Right lung (tissue), 10 donors: ENCODE measurements at places on chromosomes 2 and 18.

- no peak for DNase-seq
These were observed 53.3 kb upstream of the TTN start for GRCh38 chr2:178860551-178860950.

DNA sequence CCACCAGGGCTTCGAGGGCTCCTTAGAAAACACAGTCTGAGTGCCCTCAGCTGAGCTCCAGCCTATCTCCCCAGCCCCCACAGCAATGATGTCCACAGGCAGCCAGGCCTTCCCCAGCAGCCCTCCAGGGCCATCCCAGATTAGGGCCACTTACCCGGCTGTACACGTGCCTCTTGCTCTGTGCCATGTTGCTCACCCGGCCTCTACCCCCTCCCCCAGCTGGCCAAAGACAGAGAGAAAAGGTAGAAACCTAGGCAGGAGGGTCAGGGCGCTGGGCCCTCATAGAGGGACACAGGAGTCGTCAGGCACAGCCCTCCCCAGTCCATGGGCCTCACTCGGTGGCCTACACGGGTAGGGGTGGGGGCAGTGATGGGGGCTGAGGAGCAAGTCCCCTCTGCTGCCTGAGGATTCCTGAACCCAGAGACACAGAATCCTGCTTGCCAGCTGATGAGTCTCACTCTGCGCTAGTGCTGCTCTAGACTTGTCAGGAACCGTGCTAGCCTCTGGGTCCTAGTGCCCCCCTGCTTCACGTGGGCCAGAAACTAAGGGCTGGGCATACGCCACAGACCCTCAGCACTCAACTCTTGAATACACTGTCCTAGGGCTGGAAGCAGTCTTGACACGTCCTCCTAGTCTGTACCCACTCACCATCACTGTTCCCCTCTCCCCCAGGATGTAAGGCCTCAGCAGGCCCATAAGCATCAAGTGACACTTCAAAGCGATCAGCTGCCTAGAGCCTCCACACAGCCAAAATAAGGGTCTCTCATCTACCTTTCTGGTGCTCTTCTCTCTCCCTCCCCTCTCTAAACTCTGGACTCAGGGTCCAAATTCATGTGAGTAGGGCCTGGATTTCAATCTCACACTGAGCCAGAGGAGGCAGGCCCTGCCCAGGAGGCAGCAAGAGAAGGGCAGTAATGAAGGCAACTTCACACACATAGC, at the start of gene DCTN1:
TSS of gene DCTN1 (minus strand) at position 461 of the 939 bp plus-strand sequence. CDS start at position 187, 274 bp downstream.
- peak; percentile 53 for DNase-seq

DNA sequence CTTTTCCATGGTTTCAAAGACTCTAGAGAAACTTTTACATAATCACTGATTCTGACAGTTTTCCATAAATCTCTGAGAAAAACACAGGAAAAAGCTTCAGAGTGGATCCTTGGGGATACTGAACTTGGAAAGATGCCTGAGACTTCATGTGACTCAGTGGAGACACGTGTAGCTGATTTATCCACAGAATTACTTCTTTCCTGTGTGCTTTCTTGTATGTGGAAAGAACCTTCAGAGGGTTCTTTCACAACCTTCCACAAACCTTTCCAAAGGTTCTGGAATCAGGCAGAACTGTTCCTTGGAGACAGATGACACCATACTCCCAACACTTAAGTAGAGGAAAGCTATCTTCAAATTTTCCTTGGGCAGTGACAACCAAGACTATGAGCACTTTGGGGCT, 207.2 kb downstream of the RND3 start:
- no peak for DNase-seq

- DNase-seq: no peak
These were observed 1.3 kb downstream of the ARHGEF4 start for GRCh38 chr2:130837811-130838565.

DNA sequence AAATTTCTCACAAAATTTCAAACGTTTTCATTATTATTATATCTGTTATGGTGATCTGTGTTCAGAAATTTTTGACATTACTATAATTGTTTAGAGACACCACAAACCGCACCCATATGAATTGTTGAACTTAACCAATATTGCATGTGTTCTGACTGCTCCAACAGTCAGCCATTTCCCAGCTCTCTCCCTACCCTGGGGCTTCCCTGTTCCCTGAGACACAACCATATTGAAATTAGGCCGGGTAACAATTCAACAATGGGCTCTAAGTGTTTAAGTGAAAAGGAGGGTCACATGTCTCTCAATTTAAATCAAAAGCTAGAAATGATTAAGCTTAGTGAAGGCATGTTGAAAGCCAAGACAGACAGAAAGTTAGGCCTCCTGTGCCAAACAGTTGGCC, 424.0 kb downstream of the DSC3 start:
- DNase-seq: no peak

DNA sequence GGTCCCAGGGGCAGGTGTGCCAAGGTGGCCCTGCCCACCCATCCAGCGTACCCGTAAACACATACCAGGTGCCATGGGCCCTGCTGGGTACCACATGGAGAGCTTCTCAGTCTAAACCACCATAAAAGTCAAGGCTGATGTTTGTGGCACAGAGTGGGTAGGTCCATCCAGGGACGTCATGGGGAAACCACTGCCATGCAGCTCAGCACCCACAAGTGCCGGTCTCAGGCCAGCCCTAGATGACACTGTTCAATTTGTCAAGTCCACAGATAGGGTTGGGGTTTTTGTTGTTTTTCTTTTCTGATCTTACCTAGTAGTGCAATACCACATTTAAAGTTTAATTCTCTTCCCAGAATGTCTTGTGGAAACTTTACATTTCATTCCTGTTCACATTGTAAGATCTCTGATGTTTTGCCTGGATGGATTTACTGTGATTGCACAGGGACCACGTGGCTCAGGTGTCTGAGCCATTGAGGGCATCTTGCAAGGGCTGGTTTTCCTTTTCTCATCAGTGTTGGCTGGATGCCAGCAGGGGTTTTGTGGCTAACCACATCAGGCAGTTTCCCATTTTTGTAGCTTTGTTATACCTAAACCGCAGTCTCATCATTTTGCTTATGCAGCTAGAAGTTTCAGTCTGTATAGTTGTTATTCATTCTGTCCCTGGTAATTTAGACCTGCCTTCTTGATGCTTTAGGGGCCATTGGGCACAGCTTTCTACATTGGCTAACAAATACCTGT, 64.7 kb downstream of the STK25 start:
- no peak for DNase-seq

- DNase-seq: no peak
These were observed 55.0 kb downstream of the MTHFD2 start for GRCh38 chr2:74253306-74253970.

- no peak for DNase-seq
These were observed 18.4 kb upstream of the WIPF1 start for GRCh38 chr2:174615871-174616436.

DNA sequence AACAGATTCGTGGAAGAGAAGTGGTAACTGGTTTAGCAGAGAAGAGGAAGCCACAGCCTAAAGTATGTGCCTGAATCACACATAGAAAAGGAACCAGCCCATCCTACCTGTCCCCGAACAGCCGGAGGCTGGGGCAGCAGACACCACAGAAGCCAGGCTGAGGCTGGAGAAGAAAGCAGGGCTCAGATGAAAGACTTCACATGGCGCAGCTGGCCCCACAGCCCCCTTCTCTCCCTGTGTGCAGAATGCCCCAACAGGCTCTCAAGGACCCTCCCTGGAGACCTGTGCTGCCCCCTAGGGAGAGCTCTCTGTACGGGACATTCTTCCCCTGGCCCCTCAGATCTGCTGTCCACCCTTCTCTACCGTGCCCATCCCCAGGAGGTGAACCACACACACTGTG, 83.5 kb upstream of the RAB12 start:
- DNase-seq: no peak

GRCh38 chr2:20487030-20487391, 40.1 kb downstream of the RHOB start:
- DNase-seq: no peak

GRCh38 chr2:171180229-171180930, 19.7 kb upstream of the TLK1 start:
- no peak for DNase-seq

DNA sequence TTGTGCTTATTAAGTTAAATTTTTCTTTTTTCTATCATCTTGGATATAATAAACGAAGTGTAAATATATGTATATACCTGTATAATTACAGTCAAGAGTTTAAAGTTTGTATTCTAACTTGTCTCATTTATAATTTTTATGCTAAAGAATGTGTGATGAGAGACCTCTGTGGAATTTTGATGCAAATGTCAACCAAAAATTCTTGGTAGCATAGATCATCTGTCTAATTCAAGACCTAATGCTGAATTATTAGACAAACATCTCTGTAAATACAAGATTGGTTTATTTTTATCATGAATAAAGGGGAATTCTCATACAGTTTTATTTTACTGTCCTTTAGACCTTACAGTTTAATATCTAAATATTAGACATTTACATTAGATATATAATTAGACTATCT, 149.2 kb upstream of the VWC2L start:
- no peak for DNase-seq

DNA sequence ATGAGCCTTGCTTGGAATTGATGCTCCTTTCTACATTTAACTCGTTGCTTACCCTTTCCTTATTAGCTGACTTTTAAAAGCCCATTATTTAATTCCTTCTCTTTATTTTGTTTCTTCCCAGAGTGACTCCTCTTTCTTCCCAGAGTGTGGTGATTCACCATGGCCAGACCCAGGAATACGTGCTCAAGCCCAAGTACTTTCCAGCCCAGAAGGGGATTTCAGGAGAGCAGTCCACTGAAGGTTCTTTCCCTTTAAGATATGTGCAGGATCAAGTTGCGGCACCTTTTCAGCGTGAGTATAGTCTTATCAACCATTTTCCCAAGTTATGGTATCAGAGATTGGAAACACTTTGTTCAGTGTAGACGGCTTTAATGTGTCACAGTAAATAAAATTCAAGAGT, 163.7 kb downstream of the LTBP1 start:
- DNase-seq: no peak

DNA sequence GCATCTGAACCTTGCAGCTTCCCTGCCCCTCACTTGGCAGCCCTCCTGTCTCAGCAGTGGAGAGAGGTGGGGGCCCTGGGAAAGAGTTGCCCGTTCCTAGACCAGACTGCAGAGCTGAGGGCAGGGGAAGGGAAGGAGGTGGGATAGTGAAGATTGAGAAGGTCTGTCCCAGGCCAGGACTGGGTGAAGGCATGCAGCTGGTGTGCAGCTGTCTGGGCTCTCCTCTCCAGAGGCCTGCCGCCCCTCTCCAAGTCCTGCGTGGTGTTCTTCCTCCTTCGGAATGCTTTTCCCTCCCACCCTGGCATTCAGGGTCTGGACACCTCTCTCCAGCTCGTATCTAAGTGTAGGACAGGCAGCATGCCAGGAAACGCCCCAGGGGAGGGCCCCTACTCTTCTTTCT, 323.5 kb downstream of the CELF4 start:
- no peak for DNase-seq

DNA sequence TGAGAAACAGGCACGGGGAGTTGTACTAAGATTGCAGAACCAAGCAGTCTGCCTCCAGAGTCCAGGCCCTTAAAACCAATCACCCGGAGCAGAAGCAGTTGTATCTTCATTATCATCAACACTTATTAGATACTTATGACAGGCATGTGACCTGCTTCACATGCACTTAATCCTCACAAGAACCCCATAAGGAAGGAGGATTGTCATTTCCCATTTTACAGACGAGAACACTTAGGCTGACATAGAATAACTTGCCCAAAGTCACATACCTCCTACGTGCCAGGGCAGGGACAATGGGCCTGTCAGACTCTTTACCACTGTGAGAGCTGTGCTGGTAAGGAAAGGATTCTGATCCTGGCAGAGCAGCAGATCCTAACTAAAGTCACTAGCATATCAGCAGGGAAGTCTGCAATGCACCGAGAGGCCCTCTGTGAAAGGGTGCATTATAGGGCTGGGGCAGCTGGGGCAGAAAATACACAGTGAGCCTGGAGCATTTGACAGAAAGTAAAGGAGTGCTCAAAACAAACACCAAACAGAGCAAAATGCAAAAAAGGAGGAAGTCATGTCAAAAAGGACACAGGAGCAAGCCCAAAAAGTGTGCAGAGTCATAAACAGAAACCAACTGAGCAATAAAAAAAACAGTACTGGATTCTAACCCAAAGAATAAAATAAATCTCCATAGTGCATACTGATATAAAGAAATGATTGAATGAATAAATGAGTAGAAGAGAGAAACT, 55.9 kb upstream of the SP3 start:
- no peak for DNase-seq

DNA sequence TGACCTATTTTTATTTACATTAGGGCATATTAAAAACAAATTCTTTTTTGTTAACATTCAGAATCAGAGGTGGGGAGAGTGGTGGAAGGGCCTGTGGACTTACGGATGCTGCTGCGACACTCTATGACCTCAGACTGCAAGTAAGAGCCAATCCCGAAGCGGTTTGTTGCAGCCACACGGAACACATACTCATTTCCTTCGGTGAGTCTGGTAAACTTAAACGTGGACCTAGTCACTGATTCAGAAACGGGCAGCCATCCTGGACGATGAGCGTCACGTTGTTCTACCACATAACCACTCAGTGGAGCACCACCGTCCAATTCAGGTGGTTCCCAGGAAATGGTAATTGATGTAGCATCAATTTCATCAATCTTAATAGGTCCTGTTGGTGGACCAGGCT, 61.9 kb downstream of the PLEKHA3 start:
- no peak for DNase-seq

GRCh38 chr2:56357655-56358295, 174.0 kb downstream of the CCDC85A start:
- no peak for DNase-seq
